Suppressor macrophage treated with lipopolysaccharide for 4 hours (primary cell): ENCODE measurements at places on chromosomes 4 and X.

GRCh38 chr4:127469959-127470809, 162.6 kb upstream of the INTU start:
- DNase-seq: no peak

DNA sequence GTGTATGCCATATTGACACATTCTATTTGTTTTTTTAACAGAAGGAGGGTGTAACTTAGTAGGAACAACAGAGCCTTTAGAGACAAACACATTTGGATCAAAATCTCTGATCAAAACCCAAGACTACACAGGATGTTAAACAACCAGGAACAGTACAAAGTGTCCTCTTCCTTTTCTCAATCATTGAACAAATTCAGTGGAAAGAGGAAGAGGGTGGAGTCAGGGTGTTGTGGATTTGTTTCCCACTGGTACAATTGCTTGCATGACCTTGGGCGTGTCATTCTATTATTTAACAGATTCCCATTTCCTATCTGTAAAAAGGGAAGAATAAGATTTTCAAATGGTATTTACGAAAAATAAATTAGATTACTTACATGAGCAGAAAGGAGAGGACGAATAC, 1162.8 kb upstream of the PRKX start:
- no peak for DNase-seq

- DNase-seq: peak; percentile 11
Measured at GRCh38 chr4:48546336-48546735, 56.3 kb downstream of the ZAR1 start.

DNA sequence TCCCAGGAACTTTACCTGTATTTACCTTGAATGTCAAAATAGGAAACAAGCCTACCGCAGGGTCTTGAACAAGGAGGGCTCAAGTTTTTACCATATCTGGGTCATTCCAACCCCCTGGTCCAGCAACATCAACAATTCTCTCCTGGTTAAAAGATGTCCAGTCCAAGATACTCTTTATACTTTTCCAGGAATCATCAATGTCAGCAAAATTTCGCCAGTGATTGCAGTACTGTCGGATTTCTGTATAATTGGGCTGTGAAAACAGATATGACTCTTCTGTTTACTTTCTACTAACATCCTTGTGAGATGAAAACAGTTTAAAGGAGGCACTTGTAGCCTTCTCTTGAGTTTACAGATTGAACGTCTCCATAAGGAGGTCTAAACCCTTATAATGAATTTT, 7.9 kb downstream of the RPL36A start:
- DNase-seq: no peak

DNA sequence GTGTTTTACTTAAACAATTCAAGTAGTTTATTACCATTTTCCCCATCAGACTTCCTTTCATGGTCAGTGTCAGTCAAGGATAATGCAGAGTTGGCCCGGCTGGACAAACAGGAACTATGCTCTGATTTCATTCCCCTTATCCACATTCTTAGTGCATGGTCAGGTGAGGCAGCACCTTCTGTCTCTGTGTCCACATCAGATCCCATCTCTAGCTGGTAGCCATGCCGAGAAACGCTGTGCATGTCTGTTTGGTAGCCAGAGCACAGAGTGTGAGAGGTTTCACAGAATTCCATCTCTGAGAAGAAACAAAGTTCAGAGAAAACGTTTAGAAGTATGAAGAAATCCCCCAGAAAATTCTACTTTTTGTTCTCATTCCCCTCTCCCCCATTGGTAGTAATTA, 423.7 kb upstream of the TEX13C start:
- no peak for DNase-seq

DNA sequence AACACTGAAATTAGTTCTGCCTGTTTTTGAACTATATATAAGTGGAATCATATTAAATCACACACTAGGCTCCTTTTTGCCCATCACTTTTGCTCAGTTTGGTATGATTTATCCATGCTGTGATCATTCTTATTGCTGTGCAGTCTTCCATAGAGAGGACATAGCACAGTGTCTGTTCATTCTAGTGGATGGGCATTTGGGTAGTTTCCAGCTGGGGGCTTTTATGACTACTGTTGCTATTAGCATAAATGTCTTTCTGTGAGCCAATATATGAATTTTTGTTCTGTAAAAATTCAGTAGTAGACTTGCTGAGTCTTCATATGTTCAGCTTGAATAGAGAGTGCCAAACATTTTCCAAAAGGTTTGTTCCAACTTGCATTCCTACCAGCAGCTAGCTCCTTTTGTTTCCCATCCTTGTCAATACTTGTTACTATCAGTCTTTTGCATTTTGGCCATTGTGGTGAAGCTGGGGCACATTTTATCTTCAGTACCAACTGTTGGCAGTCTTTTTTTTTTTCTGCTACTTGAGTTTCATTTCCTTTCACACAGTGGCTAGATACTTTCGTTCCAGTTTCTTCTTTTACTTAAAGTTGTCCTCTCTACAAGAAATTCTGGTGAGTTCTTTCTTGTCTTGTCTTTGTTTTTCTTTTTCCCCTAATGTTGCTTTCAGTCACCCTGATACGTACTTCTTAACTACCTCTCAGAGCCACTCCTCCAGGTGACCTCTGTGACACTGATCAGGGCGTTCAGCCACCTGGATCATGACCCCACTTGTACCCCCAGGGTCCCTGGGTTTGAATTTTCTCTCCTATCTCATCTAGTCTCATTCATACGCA, 87.0 kb downstream of the ANXA3 start:
- peak; percentile 57 for DNase-seq

DNA sequence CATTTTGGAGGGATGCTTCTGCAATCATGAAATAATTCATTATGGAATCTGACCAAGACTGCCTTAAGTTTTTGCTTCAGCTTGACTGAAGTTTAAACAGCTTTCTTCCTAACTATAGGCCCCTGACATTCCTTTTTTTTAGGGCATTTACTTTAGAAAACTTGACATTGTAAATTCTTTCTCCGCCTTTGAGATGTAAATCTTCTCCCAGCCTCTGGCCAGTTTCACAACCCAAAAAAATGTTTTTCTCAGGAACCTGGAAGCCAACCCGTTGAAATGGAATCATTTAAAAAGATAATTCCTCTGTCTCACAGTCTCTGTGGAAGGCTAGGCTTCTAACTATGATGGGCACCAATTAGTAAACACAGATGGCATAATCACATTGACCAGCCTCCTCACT, 710.4 kb upstream of the PABPC4L start:
- no peak for DNase-seq

- DNase-seq: peak; percentile 69
Measured at GRCh38 chr4:1711571-1712215, 426 bp downstream of the SLBP start.
